ENCODE measurements at places on chromosomes 12 and 14.

DNA sequence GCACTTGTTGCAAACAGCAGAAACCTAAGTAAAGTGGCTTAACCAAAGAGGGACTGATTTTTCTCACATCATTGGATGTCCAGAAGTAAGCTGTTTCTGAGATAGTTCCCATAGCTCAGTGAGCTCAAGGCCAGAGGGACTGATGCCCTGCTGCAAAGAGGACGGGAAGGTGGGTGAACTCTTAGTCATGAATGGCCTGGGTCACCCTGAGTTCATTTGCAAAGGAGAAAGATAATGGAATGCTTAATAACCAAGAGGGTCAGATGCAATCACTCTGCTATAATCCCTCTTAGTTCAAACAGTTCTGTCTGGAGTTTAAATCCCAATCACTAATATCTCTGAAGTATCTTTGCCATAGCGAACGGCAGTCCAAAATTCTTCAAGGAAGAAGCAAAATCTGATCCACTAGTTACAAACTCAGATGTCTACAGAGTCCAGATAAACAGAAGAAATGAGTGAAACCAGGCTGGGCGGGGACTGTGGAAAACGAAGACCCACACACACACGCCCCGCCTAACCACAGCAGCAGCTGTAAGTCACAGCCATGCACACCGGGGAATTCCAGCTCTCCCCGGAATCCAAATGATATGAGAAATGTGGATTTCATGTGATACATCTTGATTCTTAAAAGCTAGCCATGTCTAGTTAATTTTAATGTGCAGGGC, 289.5 kb downstream of the TMEM132D start:
- no peak for DNase-seq

DNA sequence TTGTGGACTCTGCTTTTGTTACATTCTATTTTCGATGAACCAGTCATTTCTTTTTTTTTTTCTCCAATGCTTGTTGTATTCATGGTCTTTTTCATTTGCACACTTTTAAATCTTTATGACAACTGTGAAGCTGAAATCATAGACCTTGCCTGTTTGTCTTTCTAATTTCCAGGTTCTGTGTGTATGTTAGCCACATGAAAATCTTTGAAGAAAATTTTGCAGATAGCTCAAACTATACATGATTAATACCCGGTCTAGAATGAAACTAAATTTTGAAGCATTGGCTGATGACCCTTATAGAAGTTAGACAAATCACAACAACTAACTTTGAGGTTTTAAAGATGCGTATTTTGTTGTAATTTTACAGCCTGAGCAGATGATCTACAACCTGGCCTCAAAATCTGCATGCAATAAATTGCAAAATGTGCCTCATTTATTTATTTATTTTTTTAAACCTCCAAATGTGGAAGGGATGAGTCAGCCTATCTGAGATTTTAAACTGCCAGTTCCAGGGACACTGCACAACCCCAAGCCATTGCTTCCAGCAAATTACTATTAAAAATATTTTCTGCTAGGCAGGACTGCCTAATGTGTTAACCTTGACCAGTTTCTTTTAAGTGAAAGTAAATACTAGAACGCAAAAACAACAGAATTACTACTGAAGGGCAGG, 96.3 kb upstream of the NAV3 start:
- no peak for DNase-seq

DNA sequence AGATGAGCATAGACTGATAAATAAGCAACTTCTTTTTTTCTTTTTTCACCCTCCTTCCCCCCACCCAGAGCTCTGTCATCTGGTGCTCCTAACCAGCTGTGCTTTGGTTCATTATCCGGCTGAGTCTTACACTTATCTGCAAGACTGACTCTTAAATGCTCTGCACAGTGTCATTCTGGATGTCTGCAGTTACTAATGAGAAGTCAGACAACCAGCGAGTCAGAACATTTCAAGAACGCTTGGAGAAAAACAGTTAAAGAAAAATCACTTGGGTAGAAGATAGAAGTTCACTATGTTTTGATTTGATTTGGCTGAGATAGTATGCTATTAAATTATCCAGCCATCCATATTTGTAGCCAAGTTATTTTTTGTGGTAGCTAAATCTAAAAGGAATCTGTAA, 328.9 kb upstream of the PRICKLE1 start:
- DNase-seq, result no peak

GRCh38 chr14:35829449-35829848, 3.3 kb downstream of the BRMS1L start:
- no peak for DNase-seq

DNA sequence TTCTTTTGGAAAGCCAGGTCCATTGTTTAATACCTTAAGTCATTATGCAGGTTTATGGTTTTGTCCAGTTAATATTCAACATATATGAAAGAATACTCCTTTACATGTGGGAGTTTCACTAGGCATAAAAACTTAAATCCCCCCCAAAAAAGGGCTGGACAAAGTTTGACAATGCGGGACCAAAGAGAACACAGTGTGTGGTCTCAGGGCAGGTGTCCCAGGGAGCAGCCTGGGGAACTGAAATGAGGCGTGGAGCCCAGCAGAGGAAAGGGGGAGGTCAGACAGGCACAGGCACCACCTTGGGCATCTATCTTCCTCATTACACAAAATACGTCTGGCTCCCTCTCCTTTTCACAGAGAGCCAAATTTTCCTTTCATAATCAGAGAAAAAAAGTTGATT, 22.5 kb downstream of the PKP2 start:
- DNase-seq, result no peak

DNA sequence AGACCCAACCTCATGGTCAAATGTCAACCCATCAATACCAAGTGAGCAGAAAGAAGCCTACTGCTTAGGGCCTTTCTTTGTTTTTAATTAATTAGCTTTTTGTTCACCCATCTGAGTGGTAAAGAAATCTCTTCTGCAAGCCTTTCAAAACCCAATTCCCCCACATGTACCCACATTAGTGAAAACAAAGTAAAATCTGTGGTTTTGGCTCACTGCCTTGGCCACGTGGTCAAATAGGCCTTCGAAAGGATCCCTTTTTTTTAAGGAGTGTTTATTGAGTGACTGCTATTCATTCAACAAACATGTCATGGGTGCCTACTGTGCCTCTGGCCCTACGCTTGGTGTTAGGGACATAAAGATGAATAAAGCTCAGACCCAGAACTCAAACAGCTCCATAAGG, 160.1 kb downstream of the NUAK1 start:
- DNase-seq, result no peak

DNA sequence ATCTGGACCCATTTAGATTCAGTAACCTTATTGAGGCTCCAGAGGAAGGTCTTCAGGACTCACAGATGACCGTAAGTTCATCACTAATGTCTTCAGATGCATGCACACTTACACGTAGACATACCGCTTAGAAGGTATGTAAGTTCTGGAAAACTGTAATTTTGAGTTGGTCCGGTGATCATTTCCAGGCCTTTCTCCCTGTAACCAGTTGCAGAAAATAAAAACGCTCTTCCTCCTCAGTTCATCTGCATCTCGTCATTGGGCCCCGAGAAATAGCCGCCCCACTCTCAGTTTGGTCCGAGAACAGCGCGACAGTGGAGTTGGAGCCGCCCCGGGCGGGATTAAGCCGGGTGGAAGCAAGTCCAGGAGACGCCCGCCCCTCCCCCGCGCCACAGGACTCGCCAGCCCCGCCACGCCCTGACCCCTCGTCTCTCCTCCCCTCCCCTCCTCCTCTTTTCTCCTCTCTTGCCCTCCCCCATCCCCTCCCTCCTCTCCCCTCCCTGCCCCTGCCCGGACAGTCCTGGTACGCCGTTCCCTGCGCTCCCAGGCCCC, 83.7 kb downstream of the TNFAIP2 start:
- DNase-seq, result no peak

- no peak for DNase-seq
These were observed 2.1 kb downstream of the DDN start for GRCh38 chr12:48996794-48997718.

- DNase-seq, result no peak
These were observed 6.8 kb downstream of the ENDOU start for GRCh38 chr12:47718531-47718930.

DNA sequence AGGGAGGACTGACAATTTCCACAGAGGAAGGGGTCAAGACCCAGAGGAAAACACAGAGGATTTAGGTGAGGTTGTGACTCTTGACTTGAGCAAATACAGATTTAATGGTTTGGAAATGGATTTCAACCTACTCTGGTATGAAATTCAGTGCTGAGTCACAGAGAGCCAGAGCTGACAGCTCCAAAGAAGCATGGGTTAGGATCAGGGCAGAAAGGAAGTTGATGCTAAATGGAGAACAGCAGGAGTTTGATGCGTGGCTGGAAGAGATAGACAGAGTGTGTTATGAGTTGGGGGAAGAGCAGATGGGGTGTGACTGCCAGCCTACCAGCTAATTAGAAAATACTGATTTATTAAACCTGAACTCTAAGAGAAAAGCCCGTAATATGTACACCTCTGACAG, 272.6 kb downstream of the FOXG1 start:
- DNase-seq, result no peak

GRCh38 chr12:92000597-92000996, 145.0 kb downstream of the BTG1 start:
- DNase-seq, result no peak

- no peak for DNase-seq
These were observed 2.4 kb downstream of the TIGAR start for GRCh38 chr12:4323396-4323795.

DNA sequence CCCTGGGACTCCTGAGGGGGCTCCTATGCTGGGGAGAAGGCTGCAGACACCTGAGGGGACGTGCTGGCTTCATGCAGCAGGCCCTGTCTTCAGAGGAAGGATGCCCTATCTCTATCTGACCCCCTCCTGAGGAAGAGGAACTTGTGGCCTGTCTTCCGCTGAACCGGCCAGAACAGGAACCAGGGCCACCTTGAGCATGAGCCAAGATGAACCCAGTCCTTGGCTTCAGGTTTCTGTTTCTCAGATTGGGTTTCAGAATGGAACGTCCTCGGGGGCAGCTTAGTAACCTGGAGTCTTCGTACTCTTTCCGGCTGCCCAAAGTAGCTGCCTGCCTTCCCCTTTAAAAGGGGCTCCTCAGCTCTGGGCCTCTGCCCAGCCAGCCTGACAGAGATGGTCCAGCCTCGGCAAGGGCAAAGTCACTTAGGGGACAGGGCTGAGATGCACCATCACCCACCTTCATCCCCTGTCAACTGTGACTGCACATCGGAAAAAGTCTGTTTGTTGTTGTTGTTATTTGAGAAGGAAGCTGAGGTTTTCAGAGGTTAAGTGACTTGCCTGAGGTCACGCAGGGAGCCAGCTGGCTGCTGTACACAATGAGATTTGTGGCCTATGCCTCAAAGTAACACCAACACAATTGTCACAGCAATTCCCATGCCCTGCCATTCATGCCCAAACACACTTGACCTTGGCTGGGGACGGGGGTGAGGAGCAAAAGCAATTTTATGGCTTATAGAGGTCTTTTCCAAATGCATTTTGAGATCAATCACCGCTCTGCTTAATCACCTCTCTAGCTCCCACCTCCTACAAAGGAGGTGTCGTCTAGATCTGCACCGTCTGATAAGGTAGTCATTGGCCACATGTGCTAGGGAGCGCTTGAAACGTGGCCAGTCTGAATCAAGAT, 13.4 kb downstream of the ASB2 start:
- no peak for DNase-seq

DNA sequence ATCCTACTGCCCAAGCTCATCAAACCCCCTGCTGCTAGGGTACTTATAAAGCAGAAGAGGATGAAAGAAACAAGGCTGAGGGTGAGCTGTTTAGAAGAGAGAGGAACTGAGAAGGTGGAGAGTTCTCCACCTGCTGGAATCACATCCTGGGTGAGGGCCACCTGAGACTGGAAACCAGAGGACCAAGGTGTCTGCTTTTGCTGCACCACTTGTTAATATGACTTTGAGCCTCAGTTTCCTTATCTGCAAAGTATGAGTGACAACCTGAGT, 203.2 kb upstream of the SSTR1 start:
- no peak for DNase-seq

- DNase-seq, result no peak
These were observed 210.7 kb upstream of the PWP1 start for GRCh38 chr12:107474639-107475539.

GRCh38 chr14:23629832-23630396, 6.2 kb upstream of the DHRS2 start:
- no peak for DNase-seq

Data from NCI-H2081 treated with DMSO at 0.1 percent for 48 hours (cell line).